ENCODE measurements at places on chromosomes 13 and 19. TPM values are rescaled to one million over a fixed set of nuclear protein-coding genes. Genes with fewer than 3 reads are reported as not detected.

The CATSPERD gene
- not detected for polyA plus RNA-seq

The BABAM1 gene
- 65.2 TPM for polyA plus RNA-seq

The PSG6 gene
- polyA plus RNA-seq = not detected

The TMEM38A gene
- polyA plus RNA-seq = 2.7 TPM

The DHDH gene
- 0.30 TPM for polyA plus RNA-seq

The KCNN4 gene
- 2.4 TPM for polyA plus RNA-seq

The KASH5 gene
- not detected for polyA plus RNA-seq

The LPAR6 gene
- polyA plus RNA-seq = 5.2 TPM

The C19orf85 gene
- not detected for polyA plus RNA-seq

The LSR gene
- polyA plus RNA-seq = 20.2 TPM

The LILRB2 gene
- 14.6 TPM for polyA plus RNA-seq

The ZNF570 gene
- polyA plus RNA-seq = 1.9 TPM

The RNF17 gene
- polyA plus RNA-seq = not detected

The CEACAM16 gene
- not detected for polyA plus RNA-seq

The MADCAM1 gene
- 2.0 TPM for polyA plus RNA-seq

The XAB2 gene
- polyA plus RNA-seq = 23.3 TPM

The CEACAM3 gene
- 2.0 TPM for polyA plus RNA-seq

The CRYL1 gene
- polyA plus RNA-seq = 42.7 TPM

The CAPS gene
- 7.0 TPM for polyA plus RNA-seq

The CTXN1 gene
- polyA plus RNA-seq = 0.36 TPM

The RGS9BP gene
- 0.03 TPM for polyA plus RNA-seq

The GGN gene
- not detected for polyA plus RNA-seq

The RPS28 gene
- polyA plus RNA-seq = 541 TPM

The LIM2 gene
- polyA plus RNA-seq = not detected

The C19orf33 gene
- polyA plus RNA-seq = 27.2 TPM

The OR7G2 gene
- not detected for polyA plus RNA-seq

The NACC1 gene
- 21.0 TPM for polyA plus RNA-seq

The C2CD4C gene
- polyA plus RNA-seq = 4.5 TPM

The TMEM59L gene
- polyA plus RNA-seq = 0.61 TPM

The NLRP9 gene
- polyA plus RNA-seq = not detected

The ERICH4 gene
- not detected for polyA plus RNA-seq

The UQCRFS1 gene
- polyA plus RNA-seq = 31.7 TPM

The DIRAS1 gene
- polyA plus RNA-seq = 2.2 TPM

The FCGBP gene
- polyA plus RNA-seq = 2.9 TPM

The DCT gene
- 0.34 TPM for polyA plus RNA-seq

The RPS16 gene
- polyA plus RNA-seq = 4,039 TPM

The ZNF460 gene
- polyA plus RNA-seq = 3.0 TPM

The GSK3A gene
- 20.9 TPM for polyA plus RNA-seq

The IL4I1 gene
- polyA plus RNA-seq = not detected

The ZNF582 gene
- polyA plus RNA-seq = 3.8 TPM

The GIPC3 gene
- polyA plus RNA-seq = 0.33 TPM

The ABHD17A gene
- 59.2 TPM for polyA plus RNA-seq
